ENCODE measurements at places on chromosomes 6 and 20.
A peak's percentile ranks its signal among the peaks of the same experiment; 100 is the strongest.

DNA sequence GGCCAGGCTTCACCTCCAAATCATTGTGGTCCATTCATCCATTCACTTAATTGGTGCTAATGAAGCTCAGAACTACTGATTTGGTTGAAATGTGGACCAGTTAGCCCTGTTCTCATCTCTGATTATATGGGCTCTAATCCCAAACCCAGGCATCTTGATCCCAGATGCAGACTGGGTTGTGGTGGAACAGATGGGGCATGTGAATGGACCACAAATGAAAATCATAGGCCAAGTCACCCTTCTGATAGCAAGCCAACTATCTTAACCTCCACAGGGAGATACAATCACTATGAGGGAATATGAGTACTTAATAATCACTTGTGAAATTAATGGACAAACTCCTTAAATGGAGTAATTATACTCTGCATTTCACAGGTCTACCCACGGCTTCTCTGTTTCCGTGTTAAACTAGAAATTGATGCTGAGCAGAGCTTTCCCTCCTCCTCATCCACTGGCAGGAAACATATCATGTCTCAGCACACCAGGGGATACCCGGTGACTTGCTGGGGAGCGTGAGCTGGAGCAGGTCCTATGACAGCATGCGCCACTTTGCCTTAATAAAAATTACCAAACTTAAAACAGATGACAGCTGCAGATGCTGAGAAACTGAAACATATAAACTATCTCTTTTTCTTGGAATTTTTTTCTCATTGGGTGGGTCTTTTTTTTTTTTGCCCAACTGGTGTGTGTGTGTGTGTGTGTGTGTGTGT is 108.8 kb upstream of the HEY2 start:
- DNase-seq: no peak

- DNase-seq: peak; percentile 86
Measured at GRCh38 chr6:34671801-34672656, 24.5 kb downstream of the ILRUN start.

- no peak for DNase-seq
Measured at GRCh38 chr20:4665591-4665990, 56.1 kb upstream of the PRND start.

GRCh38 chr6:20092071-20092566 is 120.2 kb downstream of the MBOAT1 start:
- DNase-seq: peak; percentile 66

- DNase-seq: no peak
Measured at GRCh38 chr6:159446340-159446739, 246.7 kb downstream of the SOD2 start.

DNA sequence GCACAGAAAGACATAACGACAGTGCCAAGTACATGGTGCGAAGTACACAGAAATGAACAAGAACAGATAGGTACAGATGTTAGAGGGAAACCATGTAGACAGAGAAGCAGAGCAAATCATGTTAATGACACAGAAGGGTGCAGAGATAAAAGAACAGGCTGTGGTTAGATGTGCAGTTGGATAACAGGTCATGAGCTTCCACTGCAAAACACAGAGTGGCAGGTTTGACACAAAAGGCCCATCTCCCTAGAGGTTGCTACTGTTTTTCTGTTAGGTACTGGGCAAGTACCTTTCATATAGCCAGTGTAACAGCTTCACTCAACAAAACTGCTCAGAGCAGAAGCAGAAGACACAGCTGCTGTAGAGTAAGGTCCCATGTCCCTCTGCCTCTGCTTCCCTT is 84.6 kb downstream of the AK9 start:
- no peak for DNase-seq

DNA sequence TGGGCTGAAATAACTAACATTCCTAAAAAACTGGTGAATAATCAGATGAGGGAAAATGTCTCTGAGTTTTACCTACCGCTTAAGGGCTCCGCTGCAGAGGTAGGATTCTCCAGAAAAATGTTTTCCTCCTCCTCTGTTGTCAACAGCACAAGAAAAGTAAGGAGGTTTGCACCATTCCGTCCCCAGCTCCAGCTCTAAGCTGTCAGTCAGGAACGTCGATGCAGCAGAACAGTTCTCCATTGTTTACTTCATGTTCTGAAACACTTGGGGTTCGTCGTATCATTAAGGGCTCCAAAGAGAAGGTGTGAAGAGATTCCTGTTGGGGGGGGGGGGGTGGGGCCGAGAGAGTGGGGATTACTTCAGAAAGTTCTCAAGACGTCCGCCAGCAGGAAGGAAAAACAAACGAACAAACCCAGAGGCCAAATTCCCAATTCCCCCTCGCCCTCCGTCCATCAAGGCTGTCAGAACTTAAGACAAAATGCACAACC is 734 bp downstream of the MMS22L start:
- peak; percentile 22 for DNase-seq

DNA sequence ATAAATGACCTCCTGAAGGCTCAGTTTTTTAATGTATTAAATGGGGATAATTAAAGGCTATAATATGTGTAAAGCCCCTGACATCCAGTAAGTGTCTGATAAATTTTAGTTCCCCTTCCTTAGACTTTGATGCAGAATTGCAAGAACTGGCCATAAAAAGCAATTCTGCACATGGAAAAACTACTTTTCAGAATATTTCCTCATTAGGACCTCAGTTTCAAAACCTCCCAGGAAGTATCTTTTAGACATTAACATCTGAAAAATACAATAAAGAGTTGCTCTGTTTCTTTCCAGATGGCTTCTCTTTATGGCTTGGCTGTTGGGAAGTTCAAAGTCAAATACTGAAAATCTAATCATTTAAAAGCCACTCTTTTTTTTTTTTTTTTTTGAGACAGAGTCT is 106.3 kb upstream of the ZNF217 start:
- DNase-seq: peak; percentile 78

DNA sequence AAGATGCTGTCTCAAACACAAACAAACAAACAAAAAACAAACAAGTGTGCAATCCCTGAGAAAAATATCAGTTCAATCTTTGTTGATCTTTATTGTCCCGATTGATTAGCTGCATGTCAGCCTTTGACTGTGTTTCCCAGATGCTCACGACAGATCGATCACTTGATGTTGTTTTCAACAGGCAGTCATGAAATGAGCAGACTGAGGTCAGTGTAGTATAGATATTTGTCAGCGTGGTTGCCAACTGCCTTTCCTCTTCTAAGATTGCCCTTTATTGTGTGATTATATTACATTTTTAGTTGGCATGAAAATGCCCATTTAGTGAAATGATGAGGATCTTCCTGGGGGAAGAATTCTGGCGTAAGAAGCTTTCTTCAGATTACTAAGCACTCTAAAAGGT is 25.6 kb downstream of the UTRN start:
- DNase-seq: no peak

DNA sequence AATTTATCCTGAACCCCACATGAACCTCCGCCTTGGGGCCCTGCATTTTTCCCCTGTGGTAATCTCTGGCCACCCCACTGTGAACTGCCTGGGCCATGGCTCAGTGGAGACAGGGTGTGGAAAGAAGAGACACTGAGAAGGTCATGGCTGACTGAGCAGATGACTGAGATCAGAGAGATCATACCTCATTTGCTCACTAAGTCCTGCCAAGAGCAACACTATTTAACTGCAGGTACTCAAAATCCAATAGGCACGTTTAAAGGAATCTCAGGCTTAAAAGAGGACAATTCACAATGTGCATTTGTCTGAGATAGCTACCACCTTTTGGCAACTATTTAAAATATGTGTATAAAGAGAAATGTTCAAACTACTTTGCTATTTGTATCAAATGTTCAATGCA is 305.0 kb downstream of the GMDS start:
- no peak for DNase-seq

DNA sequence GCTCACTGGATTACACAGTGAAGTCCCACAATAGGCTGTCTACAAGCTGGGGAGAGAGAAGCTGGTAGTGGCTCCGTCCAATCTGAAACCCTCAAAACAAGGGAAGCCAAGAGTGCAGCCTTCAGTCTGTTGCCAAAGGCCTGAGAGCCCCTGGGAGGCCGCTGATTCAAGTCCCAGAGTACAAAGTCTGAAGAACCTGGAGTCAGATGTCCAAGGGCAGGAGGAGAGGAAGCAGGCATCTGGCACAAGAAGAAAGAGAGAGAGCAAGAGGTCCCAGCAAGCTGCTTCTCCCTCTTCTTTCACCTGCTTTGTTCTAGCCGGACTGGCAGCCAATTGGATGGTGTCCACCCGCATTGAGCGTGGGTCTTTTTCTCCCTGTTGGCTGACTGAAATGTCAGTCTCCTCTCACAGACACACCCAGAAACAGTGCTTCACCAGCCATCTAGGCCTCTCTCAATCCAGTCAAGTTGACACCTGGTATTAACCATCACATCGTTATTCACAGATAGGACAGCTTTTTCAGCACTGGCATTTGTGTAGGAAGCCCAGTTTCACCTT is 51.2 kb downstream of the CRYBG1 start:
- DNase-seq: no peak

DNA sequence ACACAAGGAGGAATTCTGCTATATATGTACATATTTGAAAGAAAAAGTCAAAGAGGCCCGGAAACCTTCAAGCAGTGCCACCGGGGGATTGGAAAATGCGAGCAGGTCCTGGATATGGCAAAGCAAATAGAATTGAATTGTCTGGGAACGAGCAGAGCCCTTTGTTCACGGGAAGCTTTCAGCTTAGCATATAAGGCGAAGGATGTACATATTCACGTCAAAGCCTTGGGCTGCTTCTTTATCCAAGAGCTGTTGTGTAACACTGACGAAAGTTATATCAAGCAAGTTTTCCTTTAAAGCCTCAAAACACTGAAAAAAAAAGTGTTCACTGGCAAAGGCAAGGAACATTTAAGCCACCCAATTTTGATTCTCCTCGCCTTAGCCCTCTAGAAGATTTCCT is 171.0 kb downstream of the GPX5 start:
- no peak for DNase-seq
